ENCODE measurements at places on chromosomes 4 and X.

DNA sequence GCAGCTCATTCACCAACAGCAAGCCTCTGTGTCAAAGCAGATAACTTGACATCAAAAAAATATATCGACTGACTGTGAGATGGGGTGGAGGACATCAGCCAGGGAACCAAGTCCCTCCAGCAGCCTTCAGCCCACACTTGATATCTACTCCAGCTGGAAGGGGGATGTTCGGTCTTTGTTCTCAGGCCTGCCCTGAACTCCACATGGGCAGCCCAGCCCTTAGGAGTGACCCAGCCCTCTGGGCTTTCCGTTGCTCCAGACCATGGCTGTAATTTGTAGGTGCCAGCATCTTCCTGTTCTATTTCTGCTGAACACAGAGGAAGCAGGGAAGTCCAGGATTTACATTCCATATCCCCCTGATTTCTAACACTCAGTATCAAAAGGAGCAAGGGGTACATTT lies 17.4 kb downstream of the RASL11B start:
- no peaks in the 10 kb centered on the region for H3K36me3 ChIP-seq
- no peaks in the 10 kb centered on the region for H3K4me1 ChIP-seq
- no peak overlapping the region for H3K27ac ChIP-seq

- no peak overlapping the region for H3K27ac ChIP-seq
- no peaks in the 10 kb centered on the region for H3K36me3 ChIP-seq
- no peak overlapping the region for H3K4me3 ChIP-seq
- H3K27me3 ChIP-seq: no peaks in the 10 kb centered on the region
- DNase-seq: no peak
Measured at GRCh38 chr4:88130544-88131305, 27.7 kb downstream of the ABCG2 start.

DNA sequence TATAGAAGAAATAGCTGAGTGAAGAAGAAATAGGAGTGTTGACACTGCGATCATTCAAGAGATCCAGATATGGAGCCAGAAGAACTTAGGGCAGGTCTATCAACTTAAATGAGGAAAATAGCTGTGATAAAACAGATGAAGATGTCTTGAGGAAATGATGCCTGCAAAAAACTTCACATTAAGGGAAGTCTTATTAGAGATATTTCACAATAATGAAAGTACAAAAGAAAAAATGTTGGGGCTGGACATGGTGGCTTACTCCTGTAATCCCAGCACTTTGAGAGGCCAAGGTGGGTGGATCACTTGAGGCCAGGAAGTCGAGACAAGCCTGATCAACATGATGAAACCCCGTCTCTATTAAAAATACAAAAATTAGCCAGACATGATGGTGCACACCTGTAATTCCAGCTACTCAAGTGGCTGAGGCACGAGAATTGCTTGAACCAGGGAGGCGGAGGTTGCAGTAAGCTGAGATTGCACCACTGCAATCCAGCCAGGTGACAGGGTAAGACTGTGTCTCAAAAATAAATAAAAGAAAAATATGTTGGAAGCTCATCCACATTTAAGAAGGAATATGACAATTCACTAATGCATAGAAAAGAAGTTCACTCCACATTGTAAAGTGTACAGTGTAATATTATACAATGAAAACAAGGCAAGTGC lies 56.3 kb downstream of the PKD2 start:
- no peak overlapping the region for H3K4me3 ChIP-seq
- peaks cover 3% of the 10 kb centered on the region for H3K36me3 ChIP-seq
- no peaks in the 10 kb centered on the region for H3K27me3 ChIP-seq
- no peaks in the 10 kb centered on the region for H3K4me1 ChIP-seq

- no peaks in the 10 kb centered on the region for H3K27me3 ChIP-seq
- H3K4me1 ChIP-seq: no peaks in the 10 kb centered on the region
- H3K4me3 ChIP-seq: no peak overlapping the region
- no peak overlapping the region for H3K27ac ChIP-seq
- no peaks in the 10 kb centered on the region for H3K36me3 ChIP-seq
Measured at GRCh38 chr4:121209171-121209570, 45.0 kb upstream of the TNIP3 start.

DNA sequence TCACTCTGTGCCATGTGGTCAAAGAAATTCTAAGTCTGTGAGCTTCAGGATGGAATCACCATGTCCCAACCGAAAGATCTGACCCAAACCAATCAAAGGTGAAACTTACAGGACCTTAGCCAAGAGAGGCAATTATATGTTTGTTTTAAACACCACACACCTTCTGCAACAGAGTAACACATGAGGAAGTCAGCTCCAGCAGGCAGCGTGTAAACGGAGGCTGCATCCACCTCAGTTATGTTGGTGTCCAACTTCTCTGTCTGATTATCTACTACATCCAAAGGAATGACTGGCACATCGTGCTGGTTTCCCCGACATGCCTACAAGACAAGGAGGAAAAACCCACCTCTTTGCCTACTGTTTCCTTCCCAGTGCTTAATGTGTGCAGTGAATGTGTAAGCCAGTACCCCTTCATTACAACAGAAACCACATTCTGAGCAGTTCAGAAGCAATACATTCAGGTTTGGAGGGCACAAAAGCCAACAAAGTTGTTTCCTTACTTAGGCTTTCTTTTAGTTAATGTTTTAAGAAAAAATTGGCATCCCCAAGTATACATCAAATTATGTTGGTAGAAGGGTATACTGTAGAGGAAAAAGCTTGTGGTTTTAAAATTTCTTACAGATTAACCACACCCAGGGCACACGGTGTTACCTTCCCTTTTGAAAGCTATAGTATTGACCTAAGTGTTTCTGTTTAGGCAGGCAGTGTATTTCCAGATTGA lies 12.4 kb downstream of the CASP6 start:
- no peak overlapping the region for H3K4me3 ChIP-seq
- no peaks in the 10 kb centered on the region for H3K27me3 ChIP-seq
- H3K4me1 ChIP-seq: no peaks in the 10 kb centered on the region
- peaks cover 49% of the 10 kb centered on the region for H3K36me3 ChIP-seq

DNA sequence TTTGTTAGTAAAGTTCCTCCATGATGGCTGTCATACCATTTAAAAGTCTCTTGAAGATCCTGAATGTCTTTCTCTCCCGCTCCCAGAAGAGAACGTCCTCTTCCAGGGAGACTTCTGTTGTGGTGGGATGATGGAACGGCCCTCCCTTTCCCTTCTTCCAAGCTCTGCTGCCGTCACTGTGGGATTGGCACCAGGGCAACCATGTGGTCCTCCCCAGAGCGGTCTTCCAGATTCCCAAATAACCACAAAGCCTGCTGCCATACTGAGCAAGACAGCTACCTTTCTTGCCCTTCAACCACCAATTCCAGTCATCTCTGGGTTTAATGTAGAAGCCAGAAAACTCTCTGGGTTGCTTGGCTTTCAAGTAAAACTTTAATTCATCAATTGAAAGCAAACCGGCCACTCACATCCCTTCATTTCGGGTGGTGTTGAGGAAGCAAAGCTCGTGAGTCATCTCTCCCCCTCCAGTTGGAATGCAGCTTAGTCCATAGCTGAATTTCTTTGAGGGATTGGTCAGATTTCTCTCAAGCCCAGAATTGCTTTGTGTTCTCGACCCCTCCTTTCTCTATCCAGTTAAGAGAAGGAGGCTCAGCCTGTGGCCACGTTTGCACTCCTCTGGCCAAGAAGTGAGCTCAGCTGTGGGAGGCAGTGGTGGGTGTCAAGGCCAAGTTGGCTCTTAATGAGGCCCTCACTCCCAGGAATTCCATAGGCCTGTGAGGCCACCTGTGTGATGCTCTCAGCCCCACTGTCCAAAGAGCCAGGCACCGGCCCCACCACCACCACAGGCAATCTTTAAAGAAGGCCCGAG lies 36.9 kb downstream of the FHDC1 start:
- no peaks in the 10 kb centered on the region for H3K36me3 ChIP-seq
- no peaks in the 10 kb centered on the region for H3K27me3 ChIP-seq
- DNase-seq: no peak
- no peak overlapping the region for H3K4me3 ChIP-seq
- H3K4me1 ChIP-seq: peaks cover 9% of the 10 kb centered on the region

DNA sequence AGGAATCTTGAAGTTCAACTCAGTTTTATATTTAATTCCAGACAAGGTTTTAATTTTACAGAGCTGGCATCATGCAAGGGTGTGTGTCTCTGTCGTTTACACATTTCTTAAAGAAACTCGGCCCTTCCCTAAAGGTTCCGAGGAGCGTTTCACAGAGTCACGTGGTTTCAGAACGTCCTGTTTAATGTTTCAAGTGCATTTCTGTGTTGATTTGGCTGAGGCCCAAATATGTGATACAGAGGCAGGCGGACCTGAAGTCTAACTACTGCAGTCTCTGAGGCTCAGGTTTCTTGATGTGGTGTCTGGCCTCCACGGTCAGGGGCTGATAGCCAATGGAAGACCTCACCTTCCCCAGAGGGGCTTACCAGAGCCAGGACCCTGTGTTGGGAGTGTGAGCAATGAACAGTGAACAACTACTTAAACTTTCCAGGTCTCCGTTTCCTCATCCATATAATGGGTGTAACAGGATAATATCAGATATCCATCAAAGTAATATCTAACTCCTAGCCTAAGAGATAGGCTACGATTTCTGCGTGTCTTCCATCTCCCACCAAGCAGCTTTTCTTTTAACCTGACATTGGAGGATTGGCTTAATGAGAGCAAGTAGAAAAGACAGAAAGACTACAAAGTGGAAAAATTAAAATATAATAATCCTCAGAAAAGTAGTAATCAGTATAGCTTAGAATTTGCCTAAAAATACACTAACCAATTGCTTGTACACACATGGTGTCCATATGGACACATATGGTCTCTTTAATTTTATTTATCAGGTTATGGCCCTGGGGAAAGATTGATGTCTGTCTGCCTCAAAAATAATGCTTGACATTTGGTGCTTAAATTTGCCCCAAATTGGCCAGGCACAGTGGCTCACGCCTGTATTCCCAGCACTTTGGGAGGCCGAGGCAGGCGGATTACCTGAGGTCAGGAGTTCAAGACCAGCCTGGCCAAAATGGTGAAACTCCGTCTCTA lies 50.0 kb upstream of the TRIM2 start:
- H3K4me1 ChIP-seq: peaks cover 39% of the 10 kb centered on the region
- peak; percentile 79 for DNase-seq
- no peaks in the 10 kb centered on the region for H3K27me3 ChIP-seq
- no peaks in the 10 kb centered on the region for H3K36me3 ChIP-seq
- H3K27ac ChIP-seq: peak overlapping the region; percentile 69

DNA sequence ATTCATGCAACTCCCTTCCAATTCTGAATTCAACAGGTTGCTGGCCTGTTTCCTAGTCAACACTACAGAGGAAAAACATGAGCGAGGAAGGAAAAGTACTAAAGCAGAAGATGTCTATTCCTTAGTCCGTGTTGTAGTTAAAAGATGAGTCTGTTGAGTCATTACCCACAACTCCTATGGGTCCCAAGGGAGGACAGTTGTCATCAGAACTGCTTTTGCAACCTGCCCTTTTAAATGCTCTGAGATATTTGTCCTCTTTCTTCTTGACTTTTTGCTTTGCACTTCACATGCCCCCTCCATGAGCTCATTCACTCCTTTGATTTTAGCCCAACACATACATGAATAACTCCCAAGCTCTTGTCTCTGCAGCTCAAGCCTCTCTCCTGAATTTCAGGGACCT lies 119.2 kb downstream of the CORIN start:
- DNase-seq: peak; percentile 19
- H3K4me3 ChIP-seq: no peak overlapping the region
- no peaks in the 10 kb centered on the region for H3K27me3 ChIP-seq
- no peaks in the 10 kb centered on the region for H3K4me1 ChIP-seq
- H3K36me3 ChIP-seq: no peaks in the 10 kb centered on the region

- DNase-seq: peak; percentile 26
- no peaks in the 10 kb centered on the region for H3K27me3 ChIP-seq
- no peak overlapping the region for H3K27ac ChIP-seq
- no peaks in the 10 kb centered on the region for H3K4me1 ChIP-seq
- H3K36me3 ChIP-seq: no peaks in the 10 kb centered on the region
Measured at GRCh38 chr4:166972071-166972470, 262.2 kb downstream of the SPOCK3 start.

GRCh38 chr4:22253431-22253830 lies 262.4 kb downstream of the ADGRA3 start:
- H3K4me1 ChIP-seq: no peaks in the 10 kb centered on the region
- no peak overlapping the region for H3K4me3 ChIP-seq
- no peak for DNase-seq
- H3K27ac ChIP-seq: no peak overlapping the region
- H3K27me3 ChIP-seq: no peaks in the 10 kb centered on the region

- no peaks in the 10 kb centered on the region for H3K27me3 ChIP-seq
- no peak overlapping the region for H3K27ac ChIP-seq
- no peak for DNase-seq
- H3K4me3 ChIP-seq: no peak overlapping the region
Measured at GRCh38 chr4:60128888-60129287, 1071.2 kb upstream of the ADGRL3 start.

GRCh38 chrX:20547611-20548051 lies 280.9 kb upstream of the RPS6KA3 start:
- no peak overlapping the region for H3K4me3 ChIP-seq
- peak; percentile 31 for DNase-seq
- H3K4me1 ChIP-seq: peaks cover 5% of the 10 kb centered on the region
- no peak overlapping the region for H3K27ac ChIP-seq
- no peaks in the 10 kb centered on the region for H3K27me3 ChIP-seq
- no peaks in the 10 kb centered on the region for H3K36me3 ChIP-seq
